ENCODE measurements at places on chromosomes 5 and 9.

GRCh38 chr5:168590666-168591065 lies 11.5 kb upstream of the PANK3 start:
- DNase-seq, result no peak

DNA sequence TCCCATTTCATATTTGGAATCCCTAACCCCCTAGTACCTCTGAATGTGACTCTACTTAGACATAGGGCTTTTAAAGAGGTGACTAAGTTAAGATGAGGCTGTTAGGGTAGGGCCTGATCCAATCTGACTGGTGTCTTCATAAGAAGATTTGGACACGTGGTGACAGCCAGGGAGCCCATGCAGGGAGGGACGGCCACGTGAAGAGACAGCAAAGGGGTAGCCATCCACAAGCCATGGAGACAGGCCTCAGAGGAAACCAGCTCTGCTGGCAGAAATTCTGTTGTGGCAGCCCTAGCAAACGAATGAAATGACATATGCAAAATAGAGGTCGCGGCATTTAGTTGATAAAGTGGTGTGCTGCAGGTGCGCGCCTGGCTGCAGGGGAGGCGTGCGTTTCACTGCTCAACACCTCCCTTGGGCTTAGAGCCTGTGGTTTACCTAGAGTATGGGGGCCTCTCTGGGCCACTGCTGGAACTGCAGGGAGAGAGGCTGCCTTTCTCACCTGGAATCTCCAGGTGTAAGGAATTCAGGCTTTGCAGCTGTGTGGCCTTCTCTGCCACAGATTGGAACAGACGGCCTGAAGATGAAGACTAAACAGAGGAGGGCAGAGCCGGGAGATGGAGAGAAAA lies 7.1 kb upstream of the AFAP1L1 start:
- peak; percentile 9 for DNase-seq

DNA sequence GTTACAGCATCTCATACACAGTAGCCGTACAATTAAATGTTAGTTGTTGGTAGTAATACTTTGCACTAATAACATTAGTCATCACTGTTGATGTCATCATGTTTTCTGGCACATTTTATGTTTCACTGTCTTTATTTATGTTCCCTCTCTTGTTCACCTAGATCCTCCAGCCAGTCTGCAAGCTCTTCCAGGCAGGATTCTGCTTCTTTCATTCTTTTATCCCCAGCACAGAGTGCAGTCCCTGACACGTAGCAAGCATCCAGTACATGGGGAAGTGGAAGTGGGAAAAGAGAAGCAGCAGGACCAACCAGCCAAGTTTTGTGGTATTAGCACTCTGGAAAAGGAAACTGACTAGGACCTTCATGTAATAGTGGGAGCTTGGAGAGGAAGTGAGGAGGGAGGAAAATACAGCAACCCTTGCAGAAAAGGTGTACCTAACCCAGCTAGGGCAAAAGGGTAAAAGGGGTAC lies 89.7 kb upstream of the SLC44A1 start:
- no peak for DNase-seq

DNA sequence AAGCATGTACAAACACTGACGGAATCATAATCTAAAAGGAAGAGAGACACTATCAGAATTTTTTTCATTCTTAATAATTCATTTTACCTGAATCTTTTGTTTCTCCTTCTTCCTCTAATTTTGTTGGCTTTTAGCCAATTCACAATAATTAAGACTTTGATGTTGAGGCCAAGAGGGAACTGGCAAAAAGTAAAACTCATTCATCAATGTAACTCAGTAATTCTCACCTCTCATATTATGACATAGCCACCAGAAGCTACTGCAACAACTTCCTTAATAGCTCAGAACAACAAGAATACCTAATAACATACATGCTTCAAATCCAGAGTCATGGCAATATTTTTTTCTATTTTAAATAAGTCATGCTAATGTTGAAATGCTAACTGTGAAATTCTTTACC lies 64.5 kb downstream of the MCTP1 start:
- no peak for DNase-seq

DNA sequence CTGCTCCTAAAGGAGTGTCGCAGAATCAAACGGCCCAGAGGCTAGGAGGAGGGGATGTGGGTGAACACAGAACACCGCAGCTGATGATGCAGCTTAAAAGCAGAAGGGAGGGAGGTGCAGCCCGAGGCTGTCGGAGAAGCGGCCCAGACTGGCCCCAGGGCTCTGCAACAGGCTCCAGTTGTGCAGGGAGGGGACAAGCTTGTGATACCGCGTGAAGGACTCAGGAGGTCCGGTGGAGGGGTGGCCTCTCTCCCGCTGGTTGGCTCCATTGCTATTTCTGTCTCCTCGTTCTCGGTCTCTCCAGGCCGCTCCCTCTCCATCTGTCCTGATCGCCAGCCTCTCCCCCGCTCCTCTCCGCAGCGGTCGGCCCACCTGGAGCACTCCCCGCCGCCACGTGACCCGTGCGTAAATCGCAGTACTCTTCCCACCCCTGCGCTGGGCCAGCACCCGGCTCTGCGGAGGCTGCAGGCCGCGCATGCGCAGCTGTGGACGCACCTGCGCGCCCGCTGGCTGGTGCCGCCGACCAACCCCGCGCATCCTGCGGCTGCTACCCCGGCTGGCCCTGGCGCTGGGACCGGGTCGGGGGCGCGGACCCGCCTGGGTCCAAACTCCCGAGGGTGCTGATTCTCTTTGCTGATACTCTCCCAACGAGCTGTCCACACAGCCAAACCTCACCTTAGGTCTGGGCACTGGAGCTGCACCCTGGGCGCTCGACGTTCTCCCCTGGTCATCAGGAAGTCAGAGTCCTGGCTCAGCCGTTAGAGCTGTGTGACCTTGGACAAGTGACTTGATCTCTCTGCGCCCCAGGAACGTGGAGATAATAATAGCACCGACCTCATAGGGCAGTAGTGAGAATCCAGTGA lies 3.7 kb upstream of the STXBP1 start:
- DNase-seq, result peak; percentile 57

GRCh38 chr5:149228618-149229297 lies 42.9 kb upstream of the AFAP1L1 start:
- DNase-seq, result no peak

GRCh38 chr5:151924564-151925301 lies at the start of gene GLRA1:
Gene GLRA1 (minus strand): TSS chr5:151924851. CDS start chr5:151924549, 302 bp downstream.
- DNase-seq, result peak; percentile 26

DNA sequence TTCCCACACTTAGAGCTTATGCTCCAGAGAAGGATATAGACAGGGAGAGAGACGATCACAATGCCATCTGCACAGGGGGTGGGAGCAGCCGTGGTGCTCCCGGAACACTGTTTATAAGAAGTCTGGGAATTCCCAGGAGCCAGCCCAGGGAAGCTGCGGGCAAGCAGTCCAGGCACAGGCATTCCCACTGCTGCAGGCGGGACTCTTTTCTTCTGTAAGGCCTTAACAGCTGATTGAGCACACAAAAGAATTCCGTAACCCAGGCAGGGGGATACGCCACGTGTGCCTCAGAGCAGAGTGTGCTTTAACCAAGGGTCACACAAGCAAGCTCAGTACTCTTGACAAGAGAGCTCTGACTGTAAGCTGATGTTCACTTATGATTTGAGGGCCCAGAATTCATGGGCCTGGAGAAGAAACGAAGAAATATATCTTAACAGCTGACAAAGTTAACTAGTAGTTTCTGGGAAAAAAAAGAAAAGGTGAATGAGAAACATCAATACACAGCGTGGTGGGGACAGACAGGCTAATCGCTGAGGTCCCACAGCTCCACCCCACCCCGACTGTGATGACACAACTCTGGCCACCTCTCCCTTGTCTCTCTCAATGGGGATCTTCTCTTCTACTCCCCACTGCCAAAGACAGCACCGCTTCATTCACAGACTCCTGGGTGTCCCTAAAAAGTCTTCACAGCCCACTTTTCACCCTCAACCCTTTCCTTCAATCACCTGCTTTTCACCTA lies 85.9 kb upstream of the SIMC1 start:
- no peak for DNase-seq

GRCh38 chr9:133734590-133735414 lies 3.4 kb downstream of the SARDH start:
- no peak for DNase-seq

DNA sequence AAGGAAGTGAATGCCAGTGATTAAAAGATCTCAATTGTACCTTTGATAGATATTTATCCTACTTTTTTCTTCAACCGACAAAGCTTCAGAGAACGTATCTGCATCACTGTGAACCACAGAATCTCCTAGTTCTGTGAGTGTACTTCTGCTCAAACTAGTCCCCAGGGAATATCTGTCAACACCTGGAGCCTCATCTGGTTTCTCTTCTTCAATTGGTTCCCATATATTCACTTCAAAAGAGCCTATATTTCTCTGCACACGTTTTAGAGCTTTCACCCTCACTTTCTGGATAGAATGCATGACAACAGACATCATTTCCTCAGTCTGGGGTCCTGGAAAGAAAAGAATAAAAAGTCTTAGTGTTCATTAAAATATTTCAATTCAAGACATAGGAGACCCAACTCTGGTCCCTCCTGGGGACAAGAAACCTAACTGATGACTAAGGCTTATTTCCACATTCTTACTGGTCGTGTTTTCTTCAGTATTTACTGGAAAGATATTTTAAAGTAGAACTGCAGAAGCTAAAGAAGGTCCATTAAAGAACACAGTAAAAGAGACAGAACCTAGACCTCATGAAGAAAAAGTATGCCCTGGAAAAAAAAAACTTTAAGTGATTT lies 64.3 kb downstream of the CPLANE1 start:
- no peak for DNase-seq

GRCh38 chr5:76701298-76701697 lies 14.6 kb upstream of the F2R start:
- DNase-seq, result no peak
